GM03348 (cell line): ENCODE measurements at places on chromosomes 2 and 18.

DNA sequence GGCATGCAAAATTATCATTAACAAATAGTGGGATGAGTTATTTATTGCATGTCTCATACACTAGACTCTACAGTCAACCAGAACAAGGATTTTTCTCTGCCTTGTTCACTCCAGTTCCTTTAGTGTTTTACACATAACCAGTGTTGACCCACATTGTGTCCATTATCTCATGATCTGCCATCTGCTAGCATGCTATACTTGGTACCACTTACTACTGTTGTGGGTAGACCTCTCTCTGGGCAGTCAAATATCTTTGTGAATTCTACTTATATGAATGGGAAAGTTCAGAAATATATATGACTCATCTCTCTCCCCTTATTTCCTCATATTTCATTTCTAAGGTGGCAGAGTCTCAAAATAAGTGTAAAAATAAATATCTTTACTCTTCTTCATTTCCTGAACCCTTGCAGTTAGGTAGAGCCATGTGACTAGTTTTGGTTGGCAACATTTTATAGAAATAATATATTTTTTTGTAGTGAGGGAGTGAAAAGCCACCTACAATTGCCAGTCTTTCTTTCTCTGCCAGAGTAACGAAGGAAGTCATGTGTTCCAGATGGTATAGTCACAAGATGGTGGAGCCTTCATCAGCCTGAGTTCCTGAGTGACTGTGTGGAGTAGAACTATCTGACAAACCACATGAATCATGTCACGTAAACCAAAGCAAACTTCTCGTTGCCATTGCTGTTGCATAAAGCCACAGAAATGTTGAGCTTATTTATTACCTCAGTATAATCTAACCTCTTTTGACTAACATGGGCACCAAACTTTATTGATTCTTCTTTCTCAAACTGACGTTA, 704.0 kb downstream of the RNF144A start:
- no peak for DNase-seq

DNA sequence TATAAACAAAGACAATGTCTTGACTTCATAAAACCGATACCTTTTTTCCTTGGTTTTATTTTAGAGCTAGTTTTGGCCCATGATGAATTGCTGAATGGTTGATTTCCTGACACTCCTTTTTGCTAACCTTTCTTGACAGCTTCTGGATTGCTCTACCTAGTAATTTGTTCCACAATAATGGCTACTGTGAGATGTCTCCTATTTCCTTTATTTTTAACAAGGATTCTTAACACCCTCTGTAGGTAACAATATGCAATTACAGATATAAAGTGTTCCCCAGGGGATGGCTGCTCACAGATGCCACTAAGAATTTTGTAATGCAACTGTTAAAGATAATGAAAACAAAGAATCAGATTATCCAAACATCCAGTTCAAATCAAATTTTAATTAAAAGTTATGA, 100.8 kb upstream of the ATP5MC3 start:
- DNase-seq, result peak; percentile 58

- DNase-seq, result no peak
These were observed 21.9 kb downstream of the SDC1 start for GRCh38 chr2:20203072-20203471.

DNA sequence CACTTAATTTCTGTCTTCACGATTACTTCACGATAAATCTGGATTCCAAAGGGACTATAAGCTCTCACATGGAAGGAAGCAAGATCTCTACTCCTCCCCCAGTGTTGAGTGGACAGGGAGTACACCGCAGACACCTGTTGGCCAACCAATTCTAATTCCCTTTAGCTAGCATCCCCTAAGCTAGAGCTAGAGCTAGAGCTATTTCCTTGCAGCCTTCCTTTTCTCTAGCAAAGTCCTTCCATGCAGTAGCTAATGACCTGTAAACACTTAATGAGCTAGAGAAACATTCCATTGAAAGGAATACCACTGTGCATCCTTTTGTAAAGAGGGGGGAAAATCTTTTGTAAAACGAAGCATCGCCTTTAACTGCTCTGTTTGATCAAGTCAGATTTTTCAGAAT, 56.5 kb downstream of the BCL11A start:
- no peak for DNase-seq

DNA sequence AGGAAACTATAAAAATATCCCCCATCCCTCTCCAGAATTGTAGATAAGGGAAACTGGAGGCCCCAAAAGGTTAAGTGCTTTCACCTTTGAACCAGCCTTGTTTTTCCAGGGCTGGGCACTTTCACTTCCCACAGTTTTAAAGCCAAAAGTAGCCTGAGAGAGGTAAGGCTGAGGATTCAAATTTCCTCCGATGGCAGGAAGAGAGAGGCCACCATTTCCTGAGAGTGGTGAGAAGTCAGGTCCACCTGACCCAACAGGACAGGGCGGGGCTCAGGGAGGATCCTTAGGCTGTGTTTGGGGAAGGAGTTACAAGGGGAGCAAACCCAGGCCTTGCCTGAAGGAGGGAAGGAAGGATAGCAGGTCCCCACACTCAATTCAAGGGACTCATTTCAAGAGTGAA, 4.7 kb upstream of the TEX261 start:
- peak; percentile 1 for DNase-seq

GRCh38 chr2:82986899-82987298, 1472.2 kb downstream of the SUCLG1 start:
- no peak for DNase-seq

DNA sequence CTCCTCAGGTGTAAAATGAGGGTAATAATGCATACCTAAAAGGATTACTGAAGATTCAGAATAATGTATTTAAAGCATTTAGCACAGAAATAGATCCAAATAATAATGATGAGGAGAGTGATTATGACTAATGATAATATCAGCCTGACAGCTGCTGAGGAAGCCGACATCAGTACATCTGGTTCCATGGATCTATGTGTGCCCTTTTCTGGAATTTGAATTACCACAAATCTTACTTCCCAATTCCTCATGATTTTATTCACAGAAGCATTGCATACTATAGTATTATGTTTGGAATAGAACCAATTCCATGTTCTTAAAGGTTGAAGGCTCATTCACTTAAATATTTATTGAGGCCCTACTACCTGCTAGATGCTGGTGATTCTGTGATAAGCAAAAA, 248.9 kb upstream of the THUMPD2 start:
- no peak for DNase-seq

DNA sequence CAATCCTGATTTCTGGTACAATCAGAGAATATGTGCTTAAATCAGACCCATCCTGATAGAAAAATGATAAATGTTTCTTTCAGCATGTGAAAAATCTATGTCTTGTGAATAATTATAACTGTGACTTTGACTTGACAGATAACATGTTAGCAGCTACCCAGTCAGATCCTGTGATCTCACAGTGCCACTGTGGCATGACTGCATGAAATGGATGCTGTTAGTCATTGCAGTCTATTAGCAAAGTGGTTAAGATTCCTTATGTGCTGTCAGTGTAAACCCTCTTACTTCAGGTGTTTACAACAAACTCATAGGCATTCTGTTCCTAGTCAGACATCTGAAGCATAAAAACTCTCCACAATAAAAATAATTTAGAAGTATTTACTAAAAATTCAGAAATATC, 244.6 kb upstream of the RND3 start:
- peak; percentile 41 for DNase-seq

GRCh38 chr18:77177009-77177408, 44.4 kb upstream of the MBP start:
- DNase-seq, result no peak

GRCh38 chr2:224850081-224850480, 133.9 kb upstream of the CCDC195 start:
- DNase-seq, result no peak

DNA sequence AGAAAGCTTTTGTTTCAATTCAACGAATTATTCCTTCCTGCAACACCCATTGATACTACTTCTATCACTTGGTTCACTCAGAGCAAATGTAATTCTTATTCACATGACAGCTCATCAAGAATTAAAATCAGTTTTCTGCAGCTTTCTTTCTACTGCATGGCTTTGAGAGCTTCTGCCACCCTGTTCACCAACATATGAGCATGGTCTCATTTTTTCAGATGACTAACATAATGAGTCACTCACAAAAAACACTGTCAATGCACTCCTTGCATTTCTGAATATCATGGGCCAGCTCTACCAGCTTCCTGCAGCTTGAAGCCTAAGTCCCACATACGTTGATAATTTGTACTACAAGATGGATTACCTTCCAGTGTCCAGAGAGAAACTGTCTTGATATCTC, 342.9 kb downstream of the LRATD1 start:
- no peak for DNase-seq

- peak; percentile 23 for DNase-seq
These were observed 129.2 kb downstream of the IKZF2 start for GRCh38 chr2:213021971-213022899.

- DNase-seq, result no peak
These were observed 507.4 kb upstream of the MYT1L start for GRCh38 chr2:2838548-2838845.

DNA sequence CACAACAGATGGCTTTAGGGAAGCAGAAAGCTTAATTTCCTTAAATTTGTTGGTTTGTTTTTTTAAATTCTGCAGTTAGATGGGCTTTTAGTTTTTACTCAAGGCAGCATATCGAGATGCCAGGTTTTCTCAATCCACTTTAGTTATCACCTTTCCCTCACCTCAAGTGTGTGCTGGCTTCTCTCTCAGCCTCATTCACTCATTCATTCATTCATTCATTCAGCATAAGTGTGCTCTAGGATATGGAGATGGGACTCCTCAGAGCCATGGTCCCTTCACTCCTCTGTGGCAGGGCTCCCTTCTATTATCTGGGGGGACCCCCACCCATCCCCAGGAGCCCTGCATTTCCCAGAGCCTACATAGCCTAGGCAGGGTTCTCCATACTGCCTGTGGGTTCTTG, 19.0 kb downstream of the VIL1 start:
- peak; percentile 1 for DNase-seq

DNA sequence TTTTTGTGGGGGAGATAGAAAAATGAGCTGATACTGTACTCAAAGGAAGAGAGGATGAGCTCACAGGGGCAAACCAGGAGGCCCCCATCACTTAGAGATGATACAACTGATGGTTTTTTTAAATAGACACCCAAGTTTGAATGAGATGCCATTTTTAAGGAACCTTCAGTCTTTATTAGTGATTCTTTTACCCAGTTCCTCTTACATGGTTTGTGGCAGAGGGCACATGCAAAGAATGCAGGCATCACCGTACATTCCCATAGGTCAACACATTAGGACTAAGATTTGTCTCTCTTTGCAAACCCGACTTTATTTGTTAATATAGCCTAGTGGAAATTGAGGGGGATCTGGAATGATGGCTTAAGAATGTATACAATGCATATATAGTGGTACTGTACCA, 250.9 kb downstream of the ASXL3 start:
- DNase-seq, result no peak

DNA sequence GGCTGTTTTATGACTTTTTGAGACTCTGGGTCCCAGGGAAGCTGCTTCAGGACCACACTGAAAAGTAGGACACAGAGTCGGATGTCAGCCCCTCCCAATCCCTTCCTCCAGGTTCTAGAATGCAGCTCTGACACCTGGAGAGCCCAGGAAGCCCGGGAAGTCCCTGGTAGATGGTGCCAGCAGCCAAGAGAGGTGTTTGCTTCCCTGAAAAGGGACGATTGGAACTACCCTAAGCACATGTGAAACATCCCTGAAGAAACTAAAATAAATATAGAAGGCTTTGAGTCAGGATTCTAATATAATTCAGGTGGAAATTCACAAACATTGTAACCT, 163.2 kb upstream of the CYRIA start:
- DNase-seq, result no peak

DNA sequence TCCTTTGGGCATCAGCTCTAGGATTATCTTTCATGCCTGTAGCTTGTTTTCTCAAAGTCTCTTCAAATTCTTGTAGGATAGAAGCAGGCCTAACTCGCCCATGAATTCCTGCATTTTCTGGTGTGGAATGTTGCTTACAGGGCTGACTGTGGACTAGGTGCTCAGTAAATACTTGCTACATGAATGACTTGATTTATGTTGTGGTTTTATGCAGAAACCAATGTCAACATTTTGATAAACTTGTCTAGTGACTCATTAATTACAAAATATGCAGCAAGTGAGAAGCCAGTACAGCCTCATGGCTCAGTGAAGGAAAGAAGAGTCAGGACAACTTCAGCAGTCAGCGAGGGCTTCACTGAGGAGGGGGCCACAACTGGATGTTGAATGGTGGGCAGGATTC, 110.6 kb upstream of the SIX2 start:
- peak; percentile 72 for DNase-seq

GRCh38 chr18:58967751-58968254, 103.1 kb downstream of the ZNF532 start:
- no peak for DNase-seq

GRCh38 chr18:79682481-79682880, 2.9 kb downstream of the CTDP1 start:
- DNase-seq, result no peak

DNA sequence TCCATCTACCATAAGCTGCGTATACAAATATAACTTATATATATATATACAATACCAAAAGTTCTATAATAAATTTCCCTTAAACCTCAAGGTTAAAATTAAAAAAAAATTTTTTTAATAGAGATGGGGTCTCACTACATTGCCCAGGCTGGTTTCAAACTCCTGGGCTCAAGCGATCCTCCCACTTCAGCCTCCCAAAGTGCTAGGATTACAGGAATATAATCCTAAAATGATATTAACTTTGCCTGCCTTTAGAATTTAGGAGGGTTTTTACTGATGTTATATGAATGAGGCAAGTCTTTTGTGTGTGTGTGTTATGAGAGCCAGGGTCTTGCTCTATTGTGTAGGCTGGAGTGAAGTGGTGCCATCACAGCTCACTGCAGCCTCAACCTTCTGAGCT, 49.2 kb downstream of the HNRNPLL start:
- DNase-seq, result no peak

DNA sequence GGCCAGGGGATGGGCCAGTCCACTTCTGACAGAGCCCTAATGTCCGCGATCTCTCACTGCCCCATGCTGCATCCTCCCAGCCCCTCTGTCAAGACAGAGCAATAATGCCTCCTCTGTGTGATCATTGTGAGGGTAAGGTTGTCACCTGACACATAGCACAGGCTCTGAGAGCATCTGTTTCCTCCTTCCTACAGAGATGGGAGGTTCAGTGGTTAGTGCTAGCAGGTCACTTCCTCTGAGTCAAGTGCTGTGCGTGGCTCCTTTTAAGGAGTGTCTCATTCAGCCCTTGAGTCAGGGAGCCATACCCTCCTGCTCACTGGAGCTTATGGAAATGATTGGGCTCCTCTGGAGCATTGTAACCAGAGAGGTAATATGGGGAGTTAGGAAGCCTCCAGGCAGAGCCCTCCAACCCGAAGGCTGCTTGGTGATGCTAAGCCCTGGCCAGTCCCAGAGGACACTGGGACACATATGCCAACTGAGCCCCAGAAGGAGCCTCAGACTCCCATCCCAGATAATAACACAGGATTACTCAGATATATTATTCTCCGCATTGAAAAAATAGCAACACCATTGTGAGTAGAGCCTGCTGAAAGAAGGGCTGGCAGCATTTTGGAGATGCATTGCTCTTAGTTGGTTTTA, 189.0 kb downstream of the GALNT1 start:
- no peak for DNase-seq

DNA sequence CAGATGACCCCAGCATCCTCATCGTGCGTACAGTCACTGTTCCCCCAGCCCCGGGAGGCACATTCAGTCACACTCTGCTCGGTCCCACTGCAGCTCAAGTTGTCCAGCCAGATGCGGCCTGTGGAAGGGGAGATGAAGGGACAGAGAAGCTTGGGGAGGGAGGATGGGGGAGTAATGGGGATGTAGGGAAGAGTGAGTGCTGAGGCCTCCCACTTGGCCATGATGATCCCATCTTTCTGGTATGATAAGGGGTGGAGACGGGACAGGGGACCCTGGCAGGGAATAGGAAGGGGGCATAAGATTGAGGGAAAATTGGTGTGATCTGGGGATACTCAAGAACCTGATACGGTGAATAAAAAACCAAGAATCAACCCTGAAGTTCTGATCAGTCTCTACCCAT, 3.5 kb downstream of the LOXL3 start:
- DNase-seq, result no peak
